ENCODE measurements at places on chromosomes 3 and 15.
A peak's percentile ranks its signal among the peaks of the same experiment; 100 is the strongest.

DNA sequence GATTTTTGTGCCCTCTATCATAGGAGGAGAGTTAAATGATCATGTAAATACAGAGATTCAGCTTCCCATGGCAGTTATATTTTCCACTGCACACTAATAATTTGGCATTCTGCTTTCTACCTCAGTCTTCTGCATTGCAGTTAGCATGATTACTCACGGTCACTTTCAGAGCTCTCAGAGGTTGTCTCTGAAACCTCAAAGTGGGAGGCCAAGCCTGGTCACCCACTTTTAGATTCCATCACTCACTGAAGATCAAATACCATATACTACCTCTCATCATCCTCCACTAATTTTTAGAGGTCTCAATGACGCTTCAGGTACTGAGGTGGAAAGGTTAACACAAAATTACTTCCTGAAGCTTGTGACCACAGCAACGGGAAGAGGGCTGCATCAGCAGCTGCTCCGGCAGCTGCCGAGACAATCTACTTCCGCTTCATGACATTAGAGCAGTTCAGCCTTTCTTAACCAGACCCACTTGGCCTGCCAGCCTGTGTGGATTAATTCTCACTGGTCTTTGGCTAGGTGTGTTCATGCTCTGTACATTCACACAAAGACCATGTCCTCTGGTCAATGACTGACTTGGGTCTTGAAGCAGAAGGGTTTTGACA, 416.4 kb upstream of the PDZRN3 start:
- no peak for DNase-seq

GRCh38 chr15:45230245-45230965, 21.6 kb upstream of the SLC28A2 start:
- no peak for DNase-seq

- no peak for DNase-seq
These were observed 96.4 kb downstream of the MYH15 start for GRCh38 chr3:108414007-108414406.

GRCh38 chr15:70810916-70811578, 42.9 kb downstream of the LARP6 start:
- no peak for DNase-seq

DNA sequence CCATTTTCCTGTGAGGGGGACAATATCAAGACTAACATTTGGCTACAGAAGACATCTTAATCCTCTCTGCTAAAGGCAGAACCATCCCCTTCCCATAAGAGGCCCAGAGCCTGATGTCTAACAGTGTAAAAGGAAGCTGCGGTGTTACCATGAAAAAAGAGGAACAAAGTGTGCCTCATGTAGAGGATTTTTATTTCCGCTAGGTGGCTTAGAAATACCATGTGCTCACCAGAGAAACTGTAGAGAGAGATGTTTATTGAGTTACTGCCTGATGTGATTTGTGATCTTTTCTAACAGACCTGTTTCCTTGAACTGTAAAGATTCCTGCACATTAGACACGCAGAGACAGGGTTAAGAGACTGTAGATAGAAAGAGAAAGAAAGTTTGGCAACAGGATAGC, 22.0 kb downstream of the OR5H15 start:
- DNase-seq: no peak

- DNase-seq: no peak
These were observed 2.7 kb upstream of the LSMEM2 start for GRCh38 chr3:50275996-50276761.

GRCh38 chr3:157531771-157532170, 28.6 kb upstream of the VEPH1 start:
- DNase-seq: no peak

GRCh38 chr15:37865687-37866086, 68.8 kb upstream of the TMCO5A start:
- no peak for DNase-seq

DNA sequence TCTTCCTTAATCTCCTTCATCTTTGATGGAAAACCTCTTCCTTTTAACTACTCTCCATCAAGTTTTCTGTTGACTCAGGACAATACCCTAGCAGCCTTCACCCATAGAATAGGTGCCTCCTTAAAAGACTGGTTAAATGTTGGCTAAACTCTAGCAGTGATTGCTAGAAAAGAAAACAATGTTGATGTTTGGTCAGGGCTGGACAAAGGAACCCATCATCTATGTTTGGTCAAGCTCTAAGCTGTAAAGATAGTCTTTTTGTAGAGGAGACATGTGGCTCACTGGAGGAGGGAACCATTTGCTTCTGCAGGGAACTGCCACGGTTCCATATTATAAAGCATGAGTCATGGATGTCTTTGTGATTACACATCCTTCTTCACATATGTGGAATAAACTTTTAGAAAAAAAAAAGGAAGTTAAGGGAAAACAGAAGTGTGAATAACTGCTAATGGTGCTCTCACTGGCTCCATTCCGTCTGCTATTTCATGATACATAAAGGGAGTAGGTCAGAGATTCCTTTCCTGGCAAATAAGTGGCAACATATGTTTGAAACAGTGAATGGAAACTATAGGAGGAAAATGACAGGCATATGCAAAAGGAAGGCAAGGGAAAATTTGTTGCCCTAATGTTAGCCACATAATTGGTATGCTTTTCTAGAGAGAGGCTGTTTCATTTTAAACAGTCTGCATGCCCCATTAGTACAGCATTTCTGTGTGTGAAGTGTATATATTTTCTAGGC, 78.2 kb downstream of the CMSS1 start:
- peak; percentile 65 for DNase-seq

GRCh38 chr3:61522060-61522459, 39.3 kb upstream of the PTPRG start:
- no peak for DNase-seq

DNA sequence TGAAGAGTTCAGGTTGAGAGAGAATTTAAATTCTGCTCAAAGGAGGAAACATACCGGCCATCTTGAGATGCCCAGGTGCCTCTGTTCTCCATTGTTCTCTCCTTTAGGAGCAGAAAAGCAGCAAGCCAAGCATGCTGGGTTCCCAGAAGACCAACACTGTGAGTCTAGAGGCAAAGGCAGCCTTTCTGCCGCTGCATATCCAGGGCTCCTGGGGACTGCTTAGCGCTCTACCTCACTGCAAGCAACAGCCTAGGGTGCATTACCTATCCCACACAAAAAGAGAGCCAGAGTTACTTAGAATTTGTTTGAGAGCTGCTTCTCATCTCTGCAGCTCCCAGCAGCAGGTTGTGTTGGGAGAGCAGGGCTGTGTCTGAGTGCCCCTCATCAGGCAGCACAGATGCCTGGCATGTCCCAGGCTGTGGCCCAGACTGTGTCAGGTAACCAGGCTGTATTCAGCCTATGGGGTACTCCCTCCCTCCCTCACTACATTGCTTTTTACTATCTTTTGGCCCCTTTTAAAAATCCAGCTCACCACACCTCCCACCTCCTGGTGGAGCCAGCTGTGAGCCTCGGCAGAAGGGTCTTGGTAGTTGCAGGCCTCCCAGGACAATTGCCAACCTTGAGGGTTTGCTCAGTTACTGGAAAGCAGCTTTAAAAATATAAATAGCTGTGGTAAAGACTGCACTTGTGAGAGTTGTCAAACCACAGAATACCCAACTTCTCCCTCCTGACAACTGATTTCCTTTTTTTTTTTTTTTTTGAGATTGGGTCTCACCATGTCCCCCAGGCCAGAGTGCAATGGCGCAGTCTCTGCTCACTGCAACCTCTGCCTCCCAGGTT, 30.2 kb downstream of the BCL2L10 start:
- no peak for DNase-seq

GRCh38 chr3:166860217-166860616, 519.9 kb downstream of the ZBBX start:
- no peak for DNase-seq

- no peak for DNase-seq
These were observed 488.4 kb upstream of the UBE2E2 start for GRCh38 chr3:22714749-22715148.
